Neural crest cell (in vitro differentiated cells): ENCODE measurements at places on chromosomes 3 and 15.

DNA sequence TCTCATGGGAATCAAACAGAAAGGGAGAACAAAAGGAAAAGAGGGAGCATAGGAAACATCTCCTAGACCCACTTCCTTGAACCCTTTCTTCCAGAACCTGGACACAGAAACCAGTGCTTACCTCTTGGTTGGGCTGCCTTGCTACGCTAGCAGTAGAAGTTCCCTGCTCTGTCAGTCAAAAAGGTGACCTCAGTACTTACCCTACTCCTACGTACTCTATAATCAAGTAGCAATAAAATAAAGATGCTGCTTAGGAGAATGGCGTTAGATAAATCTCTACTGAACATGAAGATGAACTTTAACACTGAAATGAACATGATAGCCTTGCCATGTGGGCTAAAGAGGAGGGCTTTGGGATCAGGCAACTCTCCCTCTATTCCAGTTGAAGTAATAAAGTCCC, 7.4 kb downstream of the VEPH1 start:
- no peak overlapping the region for H3K27ac ChIP-seq
- H3K27me3 ChIP-seq = peaks cover 11% of the 10 kb centered on the region
- no peaks in the 10 kb centered on the region for H3K36me3 ChIP-seq

DNA sequence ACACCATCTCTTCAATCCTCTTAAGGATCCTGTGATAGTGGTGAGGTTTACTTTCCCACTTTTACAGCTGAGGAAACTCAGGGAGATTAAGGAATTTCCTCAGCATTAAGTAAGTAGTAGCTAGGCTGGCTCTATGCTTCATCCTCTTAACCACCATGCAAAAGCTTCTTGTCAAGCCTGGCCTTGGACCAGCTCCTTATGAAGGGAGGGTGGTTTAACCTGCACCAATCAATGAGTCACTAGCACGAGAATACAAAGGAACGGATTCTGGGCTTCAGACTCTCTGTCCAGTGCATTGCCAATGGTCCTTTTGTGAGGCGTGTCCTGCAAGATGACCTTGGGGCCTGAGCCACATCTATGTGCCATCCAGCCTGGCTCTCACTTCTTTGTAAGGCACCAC, 202.0 kb upstream of the CFAP20DC start:
- no peak for DNase-seq
- no peak overlapping the region for H3K27ac ChIP-seq
- H3K4me1 ChIP-seq = peaks cover 34% of the 10 kb centered on the region

GRCh38 chr15:68778876-68779275, 41.8 kb downstream of the ANP32A start:
- H3K27ac ChIP-seq = no peak overlapping the region
- no peaks in the 10 kb centered on the region for H3K27me3 ChIP-seq
- H3K4me1 ChIP-seq = peaks cover 9% of the 10 kb centered on the region
- H3K4me3 ChIP-seq = no peak overlapping the region
- H3K36me3 ChIP-seq = peaks cover 39% of the 10 kb centered on the region

GRCh38 chr3:114756506-114757279, 390.4 kb downstream of the ZBTB20 start:
- no peak overlapping the region for H3K4me3 ChIP-seq
- no peak for DNase-seq

DNA sequence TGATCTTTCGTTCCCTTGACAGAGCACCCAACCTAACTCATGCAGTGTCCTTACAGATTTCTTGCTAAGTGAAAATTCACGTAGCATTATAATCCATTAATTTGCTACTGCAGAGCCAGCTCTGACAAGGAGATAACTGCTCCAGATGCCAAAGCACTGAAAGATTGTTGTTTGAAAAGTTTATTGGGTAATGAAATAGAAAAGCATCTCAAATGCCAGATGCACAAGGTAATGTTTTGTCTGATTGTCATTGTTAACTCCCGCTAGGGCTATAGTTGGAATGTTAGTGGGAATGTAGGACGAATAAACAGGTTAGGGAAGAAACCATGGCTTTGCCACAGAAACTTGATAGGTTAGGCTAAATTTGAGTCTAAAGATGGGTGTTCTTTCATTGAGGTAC, 20.2 kb upstream of the SLC2A2 start:
- no peaks in the 10 kb centered on the region for H3K27me3 ChIP-seq
- peaks cover 18% of the 10 kb centered on the region for H3K4me1 ChIP-seq
- no peak for DNase-seq
- H3K27ac ChIP-seq = no peak overlapping the region
- H3K36me3 ChIP-seq = no peaks in the 10 kb centered on the region

- H3K27me3 ChIP-seq = no peaks in the 10 kb centered on the region
- peaks cover 9% of the 10 kb centered on the region for H3K4me1 ChIP-seq
- no peak for DNase-seq
- no peak overlapping the region for H3K4me3 ChIP-seq
Observed at GRCh38 chr15:86572368-86572841, 492.7 kb downstream of the AGBL1 start.

DNA sequence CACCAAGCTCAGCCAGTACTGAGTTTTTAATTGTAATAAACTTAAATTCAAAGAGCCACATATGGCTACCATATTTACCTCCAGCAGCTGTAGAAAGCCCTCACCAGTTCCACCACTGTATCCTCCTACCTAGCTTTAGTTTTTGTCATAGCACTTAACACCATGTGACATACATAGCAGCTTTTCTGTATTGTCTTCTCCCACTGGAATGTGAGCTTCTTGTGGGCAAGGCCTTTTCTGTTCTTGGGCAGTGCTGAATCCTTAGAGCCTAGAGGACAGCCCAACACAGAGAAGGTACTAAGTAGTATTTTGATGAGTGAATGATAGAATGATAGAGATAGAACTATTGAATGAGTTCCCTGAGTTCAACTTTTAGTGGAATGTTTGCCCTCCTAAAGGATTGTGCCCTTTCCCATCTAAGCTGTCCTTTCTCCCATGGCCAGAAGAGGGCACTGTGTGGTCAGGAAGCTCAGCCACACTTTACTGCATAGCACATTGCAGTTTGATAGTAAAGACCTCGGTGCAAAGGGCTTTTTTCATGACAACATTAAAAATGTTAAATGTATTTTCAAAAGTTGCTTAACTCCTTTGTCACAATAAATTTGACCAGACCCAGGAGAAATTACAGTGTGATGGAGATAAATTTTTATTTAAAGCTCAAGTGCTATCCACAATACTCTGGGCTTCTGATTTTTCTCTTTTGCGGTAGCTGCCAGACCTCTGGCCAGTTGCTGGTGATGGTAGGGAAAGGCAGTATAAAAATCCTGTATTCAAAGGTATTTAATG, 115.8 kb downstream of the GHSR start:
- no peak overlapping the region for H3K4me3 ChIP-seq
- H3K27ac ChIP-seq = no peak overlapping the region
- H3K36me3 ChIP-seq = peaks cover 22% of the 10 kb centered on the region
- H3K27me3 ChIP-seq = no peaks in the 10 kb centered on the region
- peaks cover 3% of the 10 kb centered on the region for H3K4me1 ChIP-seq

DNA sequence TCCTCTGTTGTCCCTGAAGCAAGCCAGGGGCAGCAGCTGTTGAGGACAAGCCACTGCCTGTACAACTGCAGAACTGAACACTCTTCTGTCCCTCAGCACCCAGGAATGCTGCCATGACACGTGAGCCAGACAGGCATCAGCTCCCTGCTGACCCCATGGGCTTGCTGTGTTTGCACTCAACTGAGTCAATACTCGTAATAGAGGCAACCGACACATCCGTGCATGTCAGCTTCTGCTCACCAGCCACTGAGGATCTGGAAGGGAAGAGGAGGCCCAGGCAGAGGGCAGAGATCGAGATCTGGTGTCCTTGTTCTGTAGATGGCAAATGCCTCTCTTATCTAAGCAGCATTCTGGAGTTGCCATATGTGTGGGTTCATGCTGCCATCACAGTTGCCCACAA, 54.3 kb upstream of the SEC61A1 start:
- no peak for DNase-seq
- no peak overlapping the region for H3K4me3 ChIP-seq
- H3K27me3 ChIP-seq = no peaks in the 10 kb centered on the region
- H3K36me3 ChIP-seq = no peaks in the 10 kb centered on the region
- no peaks in the 10 kb centered on the region for H3K4me1 ChIP-seq

DNA sequence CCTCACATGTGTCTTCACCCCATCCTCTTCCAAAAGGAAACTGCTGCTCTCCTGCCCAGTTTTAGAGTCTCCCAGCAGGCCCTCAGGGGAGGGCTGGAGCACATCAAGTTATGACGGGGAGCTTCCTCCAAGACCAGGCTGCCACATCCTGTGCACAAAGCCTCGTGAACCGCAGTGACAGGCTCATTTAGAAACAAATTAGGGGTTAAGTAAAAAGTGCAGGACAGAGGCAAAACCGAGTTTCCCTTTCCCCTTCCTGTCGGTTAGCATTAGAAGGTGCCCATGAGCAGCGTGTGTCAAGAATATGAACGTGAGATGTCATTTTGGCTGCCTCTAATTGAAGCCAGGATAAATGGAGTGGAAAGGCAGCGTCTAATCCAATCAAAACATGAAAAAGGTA, 199.7 kb downstream of the ARRDC4 start:
- H3K27me3 ChIP-seq = no peaks in the 10 kb centered on the region
- no peaks in the 10 kb centered on the region for H3K36me3 ChIP-seq
- no peaks in the 10 kb centered on the region for H3K4me1 ChIP-seq
- no peak overlapping the region for H3K4me3 ChIP-seq

GRCh38 chr3:11090551-11090950, 63.7 kb upstream of the HRH1 start:
- H3K27me3 ChIP-seq = no peaks in the 10 kb centered on the region
- no peak for DNase-seq
- H3K27ac ChIP-seq = no peak overlapping the region
- no peaks in the 10 kb centered on the region for H3K36me3 ChIP-seq
- no peak overlapping the region for H3K4me3 ChIP-seq

- peak; percentile 48 for DNase-seq
- peak within 1 kb of the TSS; percentile 79 for H3K27ac ChIP-seq
- H3K36me3 ChIP-seq = no peaks in the 10 kb centered on the region
- H3K27me3 ChIP-seq = peaks cover 13% of the 10 kb centered on the region
- H3K4me1 ChIP-seq = peaks cover 50% of the 10 kb centered on the region
Observed at GRCh38 chr15:41558400-41559238, at the start of gene TYRO3. Gene TYRO3 (plus strand): TSS chr15:41559212. CDS start chr15:41559258, 46 bp downstream.

- H3K36me3 ChIP-seq = peaks cover 4% of the 10 kb centered on the region
- no peak overlapping the region for H3K27ac ChIP-seq
- no peaks in the 10 kb centered on the region for H3K4me1 ChIP-seq
Observed at GRCh38 chr3:49844464-49845183, 11.7 kb downstream of the TRAIP start.

DNA sequence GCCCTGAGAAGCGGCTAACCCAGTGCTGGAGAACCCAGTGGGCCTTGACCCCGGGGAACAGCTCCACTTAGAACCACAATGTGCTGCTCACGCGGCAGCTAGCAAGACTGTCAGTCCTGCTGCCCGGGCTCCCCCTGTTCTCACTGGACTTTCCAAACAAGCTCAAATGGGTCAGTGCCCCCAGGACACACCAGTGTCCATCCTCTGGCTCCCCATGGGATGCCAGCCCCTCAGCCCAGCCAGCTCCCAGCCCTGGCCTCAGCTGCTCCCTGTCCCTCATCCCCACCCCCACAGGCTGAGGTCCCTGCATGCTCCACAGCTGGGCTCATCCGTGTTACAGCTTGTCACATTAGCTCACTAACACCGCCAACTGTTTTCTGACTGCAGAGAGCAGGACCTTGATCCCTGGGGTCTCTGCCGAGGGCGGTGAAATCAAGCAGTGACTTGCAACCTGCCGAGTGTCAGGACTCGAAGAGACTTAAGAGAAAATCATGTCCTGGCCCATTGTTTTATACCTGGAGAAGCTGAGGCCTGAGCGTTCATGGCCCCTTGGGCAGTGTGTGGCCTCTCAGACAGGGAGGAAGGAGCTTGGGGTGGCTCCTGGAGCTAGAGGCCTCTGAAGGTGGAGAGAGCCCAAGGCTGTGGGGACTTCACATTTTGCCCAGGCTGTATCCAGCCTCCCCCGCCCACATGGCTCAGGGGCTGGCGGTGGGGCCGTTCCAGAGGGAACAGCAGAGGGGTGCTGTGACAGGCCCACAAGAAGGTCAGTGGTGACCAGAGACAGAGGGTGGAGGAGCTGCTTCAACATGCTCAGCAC, 157.5 kb downstream of the MEGF11 start:
- no peak for DNase-seq
- H3K27me3 ChIP-seq = peaks cover 3% of the 10 kb centered on the region
- peaks cover 17% of the 10 kb centered on the region for H3K4me1 ChIP-seq
- H3K4me3 ChIP-seq = no peak overlapping the region

- peaks cover 53% of the 10 kb centered on the region for H3K36me3 ChIP-seq
- no peak for DNase-seq
- no peak overlapping the region for H3K4me3 ChIP-seq
- no peak overlapping the region for H3K27ac ChIP-seq
- H3K4me1 ChIP-seq = no peaks in the 10 kb centered on the region
- no peaks in the 10 kb centered on the region for H3K27me3 ChIP-seq
Observed at GRCh38 chr3:152419748-152420147, 151.0 kb downstream of the MBNL1 start.

DNA sequence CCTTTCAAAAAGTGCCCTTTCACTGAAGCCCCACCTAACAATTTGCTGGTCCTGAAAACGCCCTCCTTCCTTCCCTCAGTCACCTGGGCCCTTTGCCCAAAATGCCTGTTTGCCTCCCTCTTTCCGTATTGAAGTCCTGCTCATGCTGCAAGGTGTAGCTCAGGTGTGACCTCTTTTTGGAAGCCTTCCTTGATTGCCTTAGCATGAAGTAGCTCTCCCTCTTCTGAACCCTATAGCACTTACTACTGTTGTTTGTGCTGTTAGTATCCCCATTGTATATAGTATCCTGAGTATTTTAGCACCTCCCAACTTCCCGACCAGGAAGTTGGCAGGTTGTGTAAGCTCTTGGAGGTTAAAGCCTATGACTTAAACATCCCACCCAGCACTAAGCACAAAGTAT, 1.7 kb downstream of the PLS1 start:
- no peak for DNase-seq
- H3K27me3 ChIP-seq = peaks cover 15% of the 10 kb centered on the region
- H3K4me1 ChIP-seq = peaks cover 16% of the 10 kb centered on the region
- H3K4me3 ChIP-seq = peak overlapping the region; percentile 78
- H3K36me3 ChIP-seq = peaks cover 7% of the 10 kb centered on the region
- H3K27ac ChIP-seq = no peak overlapping the region

- no peak overlapping the region for H3K27ac ChIP-seq
- H3K4me3 ChIP-seq = no peak overlapping the region
- DNase-seq = no peak
- H3K27me3 ChIP-seq = peaks cover 22% of the 10 kb centered on the region
- H3K4me1 ChIP-seq = no peaks in the 10 kb centered on the region
Observed at GRCh38 chr15:58038426-58039078, 27.0 kb downstream of the ALDH1A2 start.

DNA sequence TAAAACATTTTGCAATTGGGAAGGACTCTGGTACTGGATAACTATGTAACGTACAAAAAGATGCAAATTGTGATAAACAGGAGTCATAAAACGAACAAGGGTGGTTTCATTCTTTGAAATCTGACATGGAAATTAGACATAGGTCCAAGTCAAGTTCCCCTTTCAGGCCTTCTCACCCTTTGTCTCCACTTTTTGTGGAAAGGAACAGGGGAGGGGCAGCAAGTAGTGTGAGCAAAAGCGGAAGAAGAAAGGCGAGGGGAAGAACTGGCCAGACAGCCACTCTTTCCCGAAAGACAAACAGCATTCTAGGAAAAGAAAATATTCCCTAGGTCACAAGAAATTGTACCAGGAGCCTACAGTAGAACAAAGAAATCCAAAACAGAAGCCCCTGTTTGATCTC, 52.6 kb downstream of the MCF2L2 start:
- H3K4me3 ChIP-seq = no peak overlapping the region
- H3K27me3 ChIP-seq = peaks cover 2% of the 10 kb centered on the region
- peaks cover 15% of the 10 kb centered on the region for H3K4me1 ChIP-seq
- H3K27ac ChIP-seq = no peak overlapping the region

- no peak for DNase-seq
- H3K27me3 ChIP-seq = no peaks in the 10 kb centered on the region
- no peaks in the 10 kb centered on the region for H3K4me1 ChIP-seq
- no peak overlapping the region for H3K4me3 ChIP-seq
- H3K27ac ChIP-seq = no peak overlapping the region
Observed at GRCh38 chr3:85050821-85051220, 92.0 kb downstream of the CADM2 start.
